ENCODE measurements at places on chromosomes 11 and 22.

DNA sequence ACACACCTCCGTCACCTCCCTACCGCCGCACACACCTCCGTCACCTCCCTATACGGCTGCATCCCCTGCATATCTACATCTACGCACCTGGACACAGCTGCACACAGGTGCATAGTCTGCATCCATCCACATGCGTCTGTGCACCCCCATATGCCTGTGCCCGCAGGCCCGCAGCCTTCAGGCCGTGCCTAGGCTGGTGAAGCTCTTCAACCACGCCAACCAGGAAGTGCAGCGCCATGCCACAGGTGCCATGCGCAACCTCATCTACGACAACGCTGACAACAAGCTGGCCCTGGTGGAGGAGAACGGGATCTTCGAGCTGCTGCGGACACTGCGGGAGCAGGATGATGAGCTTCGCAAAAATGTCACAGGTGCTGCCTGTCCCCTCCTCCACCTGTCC is 4.8 kb downstream of the PKP3 start:
- DNase-seq, result no peak

- peak; percentile 97 for DNase-seq
These were observed at the start of gene SNX32 for GRCh38 chr11:65833297-65834030. Gene SNX32, plus strand, starts transcription at chr11:65833963. Its CDS starts 103 bp downstream, at chr11:65834066.

GRCh38 chr11:117743121-117743815 is 53.7 kb downstream of the DSCAML1 start:
- peak; percentile 56 for DNase-seq

DNA sequence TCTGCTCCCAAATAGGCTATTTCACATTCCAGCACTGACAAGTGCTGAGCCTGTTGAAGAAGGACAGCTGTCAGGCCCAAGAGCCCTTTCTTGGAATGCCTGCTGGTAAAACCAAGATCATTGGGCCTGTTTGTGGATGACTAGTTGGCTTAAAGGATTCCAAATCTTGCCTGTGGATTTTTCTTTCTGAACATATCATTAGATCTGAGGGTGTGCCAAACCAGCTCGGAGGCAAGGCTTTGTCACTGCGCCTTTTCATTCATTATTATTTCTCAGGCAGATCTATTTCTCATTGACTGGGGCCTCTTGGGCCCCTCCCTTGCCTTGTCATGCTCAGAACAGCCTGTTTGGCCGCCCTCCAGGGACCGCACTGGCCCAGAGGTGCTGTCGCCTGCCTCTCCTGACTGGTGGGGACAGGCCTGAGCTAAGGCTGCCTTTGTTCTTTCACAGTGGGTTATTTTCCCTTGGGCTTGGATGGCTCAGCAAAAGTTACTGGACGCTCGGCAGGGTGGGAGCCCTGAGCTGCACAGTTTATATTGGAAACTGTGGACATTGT is 222.7 kb upstream of the SESN3 start:
- no peak for DNase-seq

DNA sequence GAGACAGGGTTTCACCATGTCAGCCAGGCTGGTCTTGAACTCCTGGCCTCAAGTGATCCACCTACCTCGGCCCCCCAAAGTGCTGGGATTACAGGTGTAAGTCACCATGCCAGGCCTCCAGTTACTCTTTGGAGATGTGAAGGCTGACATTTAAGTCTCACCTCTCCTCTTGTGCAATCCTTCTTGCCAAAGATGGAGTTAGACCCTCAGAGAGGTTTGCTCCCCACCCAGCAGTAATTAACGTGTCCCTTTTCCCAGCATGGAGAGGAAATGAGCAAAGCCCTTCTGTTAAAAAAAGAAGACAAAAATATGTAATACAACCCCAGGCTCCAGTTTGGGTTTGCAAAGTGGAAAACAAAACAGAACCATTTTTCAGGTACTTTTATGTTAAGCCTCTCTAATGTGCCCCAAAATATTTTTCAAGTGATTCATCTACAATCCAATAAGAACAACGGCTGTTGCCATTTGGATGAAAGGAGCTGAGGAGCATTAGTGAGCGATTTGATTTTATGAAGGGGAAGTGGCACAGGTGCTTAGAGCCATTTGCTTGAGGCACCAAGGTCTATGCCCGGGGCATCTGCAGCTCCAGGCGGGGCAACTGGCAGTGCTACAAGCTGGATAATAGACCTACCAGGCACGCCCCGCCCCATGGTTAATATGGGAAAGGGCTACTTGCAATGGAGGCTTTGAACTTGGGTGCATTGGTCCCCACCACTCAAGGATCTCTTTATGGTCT is 57.2 kb downstream of the GRIK4 start:
- no peak for DNase-seq

GRCh38 chr22:29480512-29481264 is 670 bp downstream of the NEFH start:
- no peak for DNase-seq

DNA sequence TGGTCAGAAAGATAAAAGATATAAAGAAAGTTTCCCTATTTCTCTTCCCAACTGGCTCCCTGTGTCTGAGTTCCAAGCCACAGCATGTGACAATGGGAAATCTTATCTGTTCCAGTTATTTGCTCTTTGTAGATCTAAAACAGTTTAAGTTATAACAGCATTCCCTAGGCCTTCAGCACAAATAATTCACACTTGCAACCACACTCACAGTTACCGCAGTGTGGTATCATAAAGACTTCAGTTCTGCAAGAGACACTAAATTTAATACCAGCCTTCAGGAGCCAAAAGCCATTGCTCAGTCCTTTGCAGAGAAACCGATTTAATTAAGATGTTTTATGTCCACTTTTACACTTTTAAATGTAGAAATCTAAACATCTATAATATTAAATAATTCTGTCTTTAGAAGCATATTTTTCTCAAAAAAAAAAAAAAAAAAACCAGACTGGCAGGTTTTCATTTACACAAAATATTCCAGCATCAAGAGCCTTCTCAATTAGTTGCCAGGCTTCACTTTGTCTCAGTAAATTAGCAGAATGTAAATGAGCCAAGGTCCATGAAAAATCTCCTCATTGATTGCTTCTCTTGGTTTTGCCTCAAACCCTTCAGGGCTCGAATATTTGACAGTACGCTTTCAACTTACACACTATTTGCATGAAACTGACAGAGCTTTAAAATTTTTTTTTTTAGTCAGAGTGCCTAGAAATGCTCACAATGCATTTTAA is 300.0 kb upstream of the DDI1 start:
- DNase-seq, result no peak

GRCh38 chr11:65424205-65425104 is 1.9 kb downstream of the NEAT1 start:
- no peak for DNase-seq

GRCh38 chr22:47091921-47092700 is 329.7 kb downstream of the TBC1D22A start:
- DNase-seq, result no peak

- no peak for DNase-seq
These were observed 49.7 kb downstream of the GGTLC2 start for GRCh38 chr22:22694106-22694505.

DNA sequence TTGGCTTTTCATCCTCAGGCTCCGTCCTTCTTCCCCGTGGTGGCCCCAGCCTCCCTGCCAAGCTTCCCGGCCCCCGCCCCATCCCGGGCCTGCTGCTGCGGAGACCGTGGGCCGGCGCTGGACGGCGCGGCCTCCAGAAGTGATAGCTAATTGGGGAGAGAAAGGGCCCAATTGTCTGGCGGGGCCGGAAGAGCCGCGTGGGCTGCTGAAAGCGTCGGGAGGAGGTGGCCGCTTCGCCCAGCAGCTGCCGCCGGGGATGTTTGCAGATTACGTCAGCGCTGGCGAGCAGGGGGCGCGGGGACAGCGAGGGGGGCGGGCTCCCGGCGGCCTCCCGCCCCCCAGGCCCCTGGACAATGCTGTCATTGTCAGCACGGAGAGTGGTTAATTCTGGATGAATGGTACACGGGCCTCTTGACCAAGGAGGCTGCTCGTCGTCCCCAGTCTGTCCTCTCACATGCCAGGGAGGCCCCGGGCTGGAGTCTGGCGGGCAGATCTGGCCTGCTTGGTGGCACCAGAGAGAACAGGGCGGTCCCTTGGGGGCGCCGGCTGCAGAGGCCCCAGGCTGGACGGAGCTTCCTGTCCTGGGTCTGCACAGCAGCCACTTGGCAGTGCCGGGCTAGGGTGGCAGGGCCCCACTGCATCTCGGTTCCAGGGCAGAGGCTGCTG is 1.6 kb downstream of the SMIM38 start:
- peak; percentile 84 for DNase-seq

- DNase-seq, result no peak
These were observed 21.6 kb downstream of the ZFTA start for GRCh38 chr11:63747011-63747410.

DNA sequence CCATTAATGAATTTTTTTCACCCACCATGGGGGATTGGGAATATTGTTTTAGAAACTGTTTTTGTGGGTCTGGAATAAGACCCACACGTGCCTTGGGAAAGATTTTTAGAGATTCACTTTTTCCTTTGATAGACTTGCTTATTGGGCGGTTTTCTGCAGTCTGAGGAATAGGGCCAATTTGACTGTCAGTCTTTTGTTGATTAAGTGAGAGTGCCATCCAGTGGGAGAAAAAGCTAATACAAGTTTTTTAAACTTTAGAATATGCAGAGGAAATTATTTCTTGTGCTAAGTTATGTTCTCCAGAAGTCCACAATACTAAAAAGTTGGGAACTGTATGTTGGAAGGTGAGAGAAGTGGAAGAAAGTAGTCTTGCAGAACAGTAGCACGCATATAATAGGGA is 56.1 kb downstream of the PRMT3 start:
- no peak for DNase-seq

- no peak for DNase-seq
These were observed 109.0 kb upstream of the APOA1 start for GRCh38 chr11:116946414-116946813.

DNA sequence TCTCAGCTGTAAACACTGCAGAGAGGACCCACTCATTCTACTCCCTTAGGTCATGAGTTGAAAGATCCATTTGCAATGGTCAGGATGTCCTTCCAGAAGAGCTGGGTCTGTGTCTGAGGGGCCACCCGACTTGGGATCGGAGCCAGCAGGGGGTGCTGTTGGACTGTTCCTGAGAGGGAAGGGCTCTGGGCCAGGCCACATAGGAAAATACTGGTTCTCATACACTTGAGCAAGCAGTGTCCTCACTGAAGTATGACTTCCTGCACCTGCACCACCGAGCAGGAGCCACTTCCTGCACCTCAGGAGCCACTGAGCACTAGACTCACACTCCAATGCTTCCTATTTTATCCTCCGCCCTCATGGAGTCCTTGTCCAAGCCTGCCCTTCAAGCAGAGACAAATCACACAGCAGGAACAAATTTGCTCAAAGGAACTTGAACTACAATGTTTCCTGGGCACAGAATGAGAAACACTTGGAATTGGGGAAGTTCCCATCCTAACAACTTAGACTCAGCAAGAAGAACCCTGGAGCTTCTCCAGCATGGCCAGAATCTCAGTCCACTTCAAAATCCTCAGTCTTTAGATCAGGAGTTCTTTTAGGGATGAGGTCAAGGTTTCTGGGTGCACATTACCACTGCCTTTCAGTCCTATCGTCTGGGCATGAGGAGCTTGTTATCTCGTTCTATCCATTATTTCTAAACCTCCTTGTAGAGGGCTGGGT is 36.6 kb upstream of the VPREB1 start:
- peak; percentile 82 for DNase-seq

DNA sequence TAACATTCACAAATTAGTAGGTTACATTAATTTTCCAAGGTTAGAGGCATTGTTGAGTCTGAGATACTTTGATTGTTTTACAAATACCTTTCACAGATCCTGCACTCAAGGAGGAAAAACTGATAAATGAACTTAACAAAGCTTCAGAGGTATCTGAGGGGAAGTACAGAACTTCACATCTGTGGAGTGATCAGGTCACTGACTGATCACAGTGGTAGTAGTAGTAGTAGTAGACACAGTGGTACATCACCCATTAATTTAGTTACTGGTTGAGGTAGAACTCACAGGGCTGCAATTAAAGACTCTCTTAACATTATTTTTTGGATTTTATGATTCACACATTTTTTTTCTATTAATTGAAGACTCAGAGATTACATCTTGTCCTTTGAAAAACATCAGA is 56.7 kb downstream of the DCUN1D5 start:
- no peak for DNase-seq

- DNase-seq, result no peak
These were observed 1.6 kb downstream of the SLC22A24 start for GRCh38 chr11:63142459-63142858.

DNA sequence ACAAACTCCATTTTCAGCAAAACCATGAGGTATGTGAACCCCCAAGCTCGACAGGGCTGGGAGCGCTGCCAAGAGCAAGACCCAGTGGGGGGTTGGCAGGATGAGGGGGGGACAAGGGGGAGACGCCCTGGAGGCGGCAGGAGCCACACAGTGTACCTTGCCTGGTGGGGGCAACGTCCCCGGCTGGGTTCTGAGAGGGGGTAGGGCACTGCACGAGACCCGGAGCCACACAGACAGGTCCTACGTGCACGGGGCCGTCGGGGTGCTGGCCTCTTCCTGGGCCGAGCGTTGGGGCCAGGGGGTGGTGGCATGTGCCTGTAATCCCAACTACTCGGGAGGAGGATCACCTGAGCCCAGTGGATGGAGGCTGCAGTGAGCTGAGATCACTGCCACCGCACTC is 28.8 kb downstream of the TBX1 start:
- no peak for DNase-seq

- DNase-seq, result no peak
These were observed 813.2 kb downstream of the BRD1 start for GRCh38 chr22:49014227-49015201.

GRCh38 chr22:28986366-28986765 is 75.3 kb downstream of the C22orf31 start:
- DNase-seq, result no peak

GRCh38 chr22:23580576-23581259 is 628 bp upstream of the IGLL1 start:
- no peak for DNase-seq
